Activated T-cell treated with anti-CD3 and anti-CD28 coated beads for 4 hours (primary cell): ENCODE measurements at places on chromosomes 7 and 10.
A peak's percentile ranks its signal among the peaks of the same experiment; 100 is the strongest.

DNA sequence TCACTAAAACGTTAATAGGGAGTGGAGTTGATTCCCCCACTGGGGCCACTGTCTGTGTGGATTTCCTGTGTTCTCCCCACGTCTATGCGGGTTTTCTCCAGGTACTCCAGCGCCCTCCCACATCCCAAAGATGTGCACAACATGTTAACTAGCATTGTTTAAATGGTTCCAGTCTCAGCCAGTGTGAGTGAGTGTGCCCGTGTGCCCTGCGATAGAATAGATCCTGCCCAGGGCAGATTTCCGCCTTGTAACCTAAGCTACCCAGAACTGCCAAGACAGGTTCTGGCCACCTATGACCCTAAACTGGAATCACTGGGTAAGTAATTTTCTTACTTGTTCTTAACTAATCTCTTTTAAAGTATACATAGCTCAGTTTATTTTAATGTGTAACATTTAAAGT is 58.5 kb downstream of the CCDC6 start:
- no peak for DNase-seq

- DNase-seq, result no peak
These were observed 4.2 kb downstream of the CYP2C18 start for GRCh38 chr10:94687625-94688248.

- no peak for DNase-seq
These were observed 1.2 kb upstream of the LRMDA start for GRCh38 chr10:75430000-75430763.

GRCh38 chr7:24879291-24879690 is 100.7 kb downstream of the OSBPL3 start:
- no peak for DNase-seq

DNA sequence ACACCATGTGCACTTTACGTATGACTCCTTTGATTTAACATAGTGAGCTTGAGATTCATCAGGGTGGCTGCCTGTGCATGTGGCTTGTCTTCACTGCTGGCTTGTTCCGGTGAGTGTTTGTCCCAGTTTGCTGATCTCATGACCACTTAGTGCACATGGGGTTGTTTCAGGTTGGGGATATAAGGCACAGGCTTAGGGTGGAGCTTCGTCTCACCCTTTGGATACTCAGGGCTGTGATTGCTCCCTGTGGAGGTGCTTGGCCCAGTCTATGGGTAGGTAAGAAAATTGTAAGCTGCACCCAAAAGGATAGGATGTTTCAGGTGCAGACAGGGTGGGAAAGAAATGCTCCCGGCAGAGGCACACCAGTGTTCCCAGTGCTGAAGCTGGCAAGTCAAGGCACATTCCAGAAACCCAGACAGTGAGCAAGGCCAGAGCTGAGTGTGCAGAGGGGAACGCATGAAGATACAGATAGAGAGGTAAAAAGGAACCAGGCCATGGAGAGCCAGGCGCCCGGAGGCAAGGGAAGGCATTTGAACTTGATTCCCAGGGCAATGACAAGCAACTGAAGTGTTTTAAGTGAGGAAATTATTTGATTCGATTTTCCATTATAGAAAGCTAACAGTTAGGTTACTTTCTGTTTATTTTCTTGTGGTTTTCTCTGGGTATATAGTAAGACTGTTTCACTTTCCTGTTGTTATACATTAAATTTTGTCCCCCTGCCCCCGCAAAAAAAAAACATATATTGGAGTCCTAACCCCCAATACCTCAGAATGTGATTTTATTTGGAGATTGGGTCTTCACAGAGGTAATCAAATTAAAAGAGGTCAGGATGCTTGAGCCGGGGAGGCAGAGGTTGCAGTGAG is 289.8 kb upstream of the KLF6 start:
- DNase-seq, result no peak

DNA sequence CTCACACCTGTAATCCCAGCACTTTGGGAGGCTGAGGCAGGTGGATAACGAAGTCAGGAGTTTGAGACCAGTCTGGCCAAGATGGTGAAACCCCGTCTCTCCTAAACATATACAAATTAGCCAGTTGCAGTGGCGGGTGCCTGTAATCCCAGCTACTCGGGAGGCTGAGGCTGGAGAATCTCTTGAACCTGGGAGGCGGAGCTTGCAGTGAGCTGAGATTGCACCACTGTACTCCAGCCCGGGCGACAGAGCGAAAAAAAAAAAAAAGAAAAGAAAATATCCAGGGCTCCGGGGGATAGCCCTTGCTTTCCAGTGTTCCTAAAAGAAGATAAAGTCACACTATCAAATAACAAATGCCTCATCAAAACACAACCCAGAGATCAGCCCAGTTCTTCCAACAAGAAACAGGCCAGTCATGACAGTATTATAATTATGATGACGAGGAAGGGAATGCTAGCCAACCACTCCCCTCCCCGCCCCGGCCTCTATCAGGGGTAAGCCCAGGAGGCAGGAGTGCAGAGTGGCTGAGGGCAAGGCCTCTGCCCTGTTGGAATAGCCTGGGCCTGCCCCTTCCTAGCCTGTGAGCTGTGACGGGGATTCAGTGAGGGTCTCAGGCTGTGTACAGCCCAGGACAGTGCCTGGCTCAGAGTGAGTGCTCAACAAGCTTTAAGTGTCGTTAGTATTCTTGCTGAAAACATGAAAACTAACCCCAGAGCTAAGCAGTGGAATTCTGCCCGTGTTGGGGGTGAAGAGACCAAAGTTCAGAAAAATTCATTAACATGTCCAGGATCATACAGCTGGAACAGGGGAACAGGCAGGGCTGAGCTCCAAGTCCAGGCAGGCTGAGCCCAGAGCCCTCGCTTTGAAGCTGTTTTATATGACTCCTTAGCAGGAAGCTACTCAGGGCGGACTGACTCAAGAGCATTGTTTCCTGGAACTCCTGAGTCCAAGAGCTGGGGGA is 54.3 kb downstream of the FAM241B start:
- no peak for DNase-seq

DNA sequence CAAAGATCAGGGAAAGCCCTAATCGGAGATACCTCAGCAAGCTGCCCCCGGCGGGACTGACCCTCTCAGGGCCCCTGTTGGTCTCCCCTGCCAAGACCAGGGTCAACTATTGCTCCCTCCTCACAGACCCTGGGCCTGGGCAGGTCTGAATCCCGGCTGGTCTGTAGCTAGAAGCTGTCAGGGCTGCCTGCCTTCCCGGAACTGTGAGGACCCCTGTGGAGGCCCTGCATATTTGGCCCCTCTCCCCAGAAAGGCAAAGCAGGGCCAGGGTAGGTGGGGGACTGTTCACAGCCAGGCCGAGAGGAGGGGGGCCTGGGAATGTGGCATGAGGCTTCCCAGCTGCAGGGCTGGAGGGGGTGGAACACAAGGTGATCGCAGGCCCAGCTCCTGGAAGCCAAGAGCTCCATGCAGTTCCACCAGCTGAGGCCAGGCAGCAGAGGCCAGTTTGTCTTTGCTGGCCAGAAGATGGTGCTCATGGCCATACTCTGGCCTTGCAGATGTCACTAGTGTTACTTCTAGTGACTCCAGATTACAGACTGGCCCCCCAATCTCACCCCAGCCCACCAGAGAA is 24.1 kb downstream of the TBATA start:
- no peak for DNase-seq

- DNase-seq, result no peak
These were observed 736 bp downstream of the MINDY4 start for GRCh38 chr7:30771880-30772425.

- DNase-seq, result no peak
These were observed 46.8 kb downstream of the NRAP start for GRCh38 chr10:113617086-113617485.

GRCh38 chr10:89392974-89393373 is 551 bp downstream of the IFIT1 start:
- DNase-seq, result no peak

DNA sequence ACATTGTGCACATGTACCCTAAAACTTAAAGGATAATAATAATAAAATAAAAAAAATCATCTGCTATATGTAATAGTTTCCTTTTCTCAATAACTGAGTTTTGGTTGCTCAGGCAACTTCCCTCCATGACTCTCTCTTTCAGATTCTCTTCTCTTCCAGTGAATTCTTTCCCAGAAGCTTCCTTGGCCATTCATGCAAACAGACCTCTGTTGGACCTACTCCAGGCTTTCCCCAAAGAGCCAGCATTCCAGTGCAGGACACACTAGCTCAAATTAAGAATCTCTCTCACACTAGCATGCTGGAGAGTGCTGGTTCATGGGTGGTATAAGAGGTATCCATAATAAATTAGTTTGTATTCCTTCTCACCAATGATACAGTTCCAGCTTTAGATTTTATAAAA is 31.0 kb upstream of the ZEB1 start:
- DNase-seq, result no peak

- no peak for DNase-seq
These were observed 2.6 kb downstream of the BZW2 start for GRCh38 chr7:16648551-16648950.

DNA sequence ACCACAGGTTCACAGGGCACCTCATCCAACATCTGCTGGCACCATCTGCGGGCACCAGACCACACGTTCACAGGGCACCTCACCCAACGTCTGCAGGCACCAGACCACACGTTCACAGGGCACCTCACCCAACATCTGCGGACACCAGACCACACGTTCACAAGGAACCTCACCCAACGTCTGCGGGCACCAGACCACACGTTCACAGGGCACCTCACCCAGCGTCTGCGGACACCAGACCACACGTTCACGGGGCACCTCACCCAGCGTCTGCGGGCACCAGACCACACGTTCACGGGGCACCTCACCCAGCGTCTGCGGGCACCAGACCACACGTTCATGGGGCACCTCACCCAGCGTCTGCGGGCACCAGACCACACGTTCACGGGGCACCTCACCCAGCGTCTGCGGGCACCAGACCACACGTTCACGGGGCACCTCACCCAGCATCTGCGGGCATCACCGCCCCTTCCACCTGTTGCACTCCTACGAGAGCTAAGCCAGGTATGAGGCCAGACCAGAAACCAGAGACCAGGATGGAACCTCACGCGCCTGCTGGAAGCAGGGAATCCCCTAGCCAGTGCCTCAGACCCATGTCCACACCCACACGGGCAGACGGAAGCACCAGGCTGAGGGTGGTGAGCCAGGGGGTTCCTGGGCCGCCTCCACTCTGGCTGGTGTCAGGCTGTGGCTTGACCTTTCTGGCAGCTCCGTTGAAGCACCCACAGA is 182.8 kb downstream of the MAD1L1 start:
- no peak for DNase-seq

GRCh38 chr7:50988988-50989387 is 206.3 kb upstream of the GRB10 start:
- no peak for DNase-seq

GRCh38 chr7:86762129-86762528 is 118.4 kb downstream of the GRM3 start:
- DNase-seq, result no peak

DNA sequence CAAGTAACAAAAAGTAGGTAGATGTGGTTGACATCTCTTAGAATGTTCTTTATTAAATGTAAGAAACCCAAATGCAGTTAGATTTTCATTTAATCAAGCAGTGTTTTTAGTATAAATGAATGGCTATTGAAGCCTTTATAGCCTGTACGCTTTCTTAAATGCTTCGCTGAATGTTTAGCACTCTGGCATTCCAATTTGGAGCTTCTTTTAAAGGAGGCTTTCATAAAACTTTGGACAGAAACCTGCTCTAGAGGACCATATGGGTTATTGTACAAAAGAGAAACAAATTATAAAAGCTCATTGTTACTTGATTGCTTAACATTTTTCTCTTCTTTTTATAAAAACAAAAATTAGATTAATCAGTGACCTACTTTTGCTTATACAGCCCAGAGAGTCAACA is 59.5 kb downstream of the KCND2 start:
- DNase-seq, result no peak

- no peak for DNase-seq
These were observed 22.0 kb upstream of the ANKRD2 start for GRCh38 chr10:97550336-97551149.

DNA sequence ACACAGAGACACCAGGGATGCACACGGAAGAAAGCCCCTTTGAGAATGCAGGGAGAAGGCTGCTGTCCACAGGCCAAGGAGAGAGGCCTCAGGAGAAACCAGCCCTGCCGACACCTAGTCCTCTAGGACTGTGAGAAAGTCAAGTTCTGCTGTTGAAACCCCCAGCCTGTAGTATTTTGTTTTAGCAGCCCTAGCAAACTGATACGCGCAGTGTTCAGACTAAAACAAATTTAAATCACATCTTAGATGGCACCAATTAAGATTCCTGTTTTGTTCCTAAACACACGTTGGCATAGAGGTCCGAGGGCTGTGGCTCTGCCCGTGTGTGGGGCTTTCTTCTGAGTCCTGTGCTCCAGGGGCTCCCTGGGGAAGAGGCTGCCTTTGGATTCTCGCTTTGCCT is 21.7 kb downstream of the LMTK2 start:
- no peak for DNase-seq

- DNase-seq, result no peak
These were observed 41.3 kb downstream of the PHTF2 start for GRCh38 chr7:77839919-77840318.

- DNase-seq, result no peak
These were observed 87.6 kb upstream of the ATP6V0A4 start for GRCh38 chr7:138885383-138886147.

GRCh38 chr10:28850784-28851183 is 173.5 kb downstream of the BAMBI start:
- DNase-seq, result no peak

DNA sequence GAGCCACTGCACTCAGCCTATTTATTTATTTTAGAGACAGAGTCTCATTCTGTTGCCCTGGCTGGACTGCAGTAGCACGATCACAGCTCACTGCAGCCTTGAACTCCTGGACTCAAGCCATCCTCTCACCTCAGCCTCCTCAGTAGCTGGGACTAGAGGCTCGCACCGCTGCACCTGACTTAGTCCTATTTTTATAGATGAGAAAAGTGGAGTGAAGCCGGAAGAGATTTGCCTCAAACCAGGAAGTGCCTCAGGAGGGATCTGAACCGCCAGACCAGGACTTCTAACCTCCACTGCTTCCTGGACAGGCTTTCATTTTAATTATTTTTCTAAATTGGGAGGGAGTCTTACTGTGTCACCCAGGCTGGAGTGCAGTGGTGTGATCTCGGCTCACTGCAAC is 17.5 kb upstream of the CLIP2 start:
- no peak for DNase-seq

DNA sequence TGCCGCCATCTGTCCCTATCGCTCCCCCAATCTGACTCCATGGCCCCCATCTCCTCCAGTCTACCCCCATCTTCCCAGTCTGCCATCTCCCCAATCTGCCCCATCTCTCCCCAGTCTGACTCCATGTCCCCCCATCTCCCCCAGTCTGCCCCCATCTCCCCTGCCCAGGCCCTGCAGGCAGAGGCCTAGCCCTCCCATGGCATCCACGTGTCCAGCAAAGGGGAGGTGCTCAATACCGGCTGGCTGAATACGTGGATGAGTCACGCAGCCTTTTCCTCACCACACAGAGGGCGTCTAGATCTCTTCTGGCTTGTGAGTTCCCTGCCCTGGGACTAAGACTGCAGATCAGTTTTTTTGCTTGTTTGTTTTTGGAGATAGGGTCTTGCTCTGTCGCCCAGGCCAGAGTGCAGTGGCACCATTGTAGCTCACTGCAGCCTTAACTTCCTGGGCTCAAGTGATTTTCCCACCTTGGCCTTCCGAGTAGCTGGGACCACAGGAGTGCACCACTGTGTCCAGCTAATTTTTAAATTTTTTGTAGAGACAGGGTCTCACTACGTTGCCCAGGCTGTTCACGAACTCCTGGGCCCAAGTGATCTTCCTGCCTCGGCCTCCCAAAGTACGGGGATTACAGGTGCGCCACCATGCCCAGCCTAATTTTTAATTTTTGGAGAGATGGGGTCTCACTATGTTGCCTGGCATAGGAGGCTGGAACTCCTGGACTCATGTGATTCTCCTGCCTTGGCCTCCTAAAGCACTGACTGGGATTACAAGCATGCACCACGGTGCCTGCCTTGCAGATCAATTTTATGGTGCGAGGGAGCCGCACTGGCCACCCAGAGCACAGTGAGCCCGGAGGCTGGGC is 15.3 kb upstream of the GPR146 start:
- DNase-seq, result peak; percentile 32
